ENCODE measurements at places on chromosomes 1 and 21. TPM values are rescaled to one million over a fixed set of nuclear protein-coding genes. Genes with fewer than 3 reads are reported as not detected.

DNA sequence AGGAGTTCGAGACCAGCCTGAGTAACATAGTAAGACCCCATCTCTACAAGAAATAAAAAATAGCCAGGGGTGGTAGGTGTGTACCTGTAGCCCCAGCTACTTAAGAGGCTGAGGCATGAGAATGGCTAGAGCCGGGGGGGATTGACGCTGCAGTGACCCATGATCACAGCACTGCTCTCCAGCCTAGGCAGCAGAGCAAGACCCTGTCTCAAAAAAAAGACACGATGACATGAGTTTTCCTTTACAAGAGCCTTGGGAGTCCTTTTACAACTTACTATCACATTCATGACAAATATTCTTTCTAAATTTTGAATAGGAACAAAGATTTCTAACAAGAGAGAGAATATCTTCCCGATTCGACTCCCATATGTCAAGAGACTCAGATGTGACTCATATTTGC lies 3.3 kb upstream of the BRWD1 start:
- DNase-seq, result no peak

GRCh38 chr1:64856553-64856952 lies 109.8 kb downstream of the JAK1 start:
- no peak for DNase-seq

DNA sequence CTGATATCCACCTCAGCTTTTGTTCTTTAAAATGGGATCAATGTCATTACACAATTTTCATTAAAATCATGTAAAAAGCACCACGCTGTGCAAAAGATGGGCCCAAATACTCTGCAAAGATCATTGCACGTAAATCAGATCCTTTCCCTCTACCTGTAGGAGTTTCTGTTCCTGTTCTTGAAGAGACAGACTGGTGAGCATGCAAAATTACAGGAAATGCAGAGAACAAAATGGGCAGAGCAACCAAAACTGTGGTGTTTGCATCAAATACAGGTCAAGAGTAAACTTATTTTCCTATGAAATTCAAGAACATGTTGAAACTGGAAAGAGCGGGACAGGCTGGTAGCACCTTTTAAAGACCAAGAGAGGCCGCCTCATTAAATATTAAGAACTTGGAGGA lies 294.9 kb upstream of the ADGRL2 start:
- no peak for DNase-seq

Gene NES
- not detected for total RNA-seq

Gene PSEN2
- 13.5 TPM for total RNA-seq

Gene A3GALT2
- not detected for total RNA-seq

Gene AK5
- 0.39 TPM for total RNA-seq

Gene JMJD4
- 37.5 TPM for total RNA-seq

Gene NBPF4
- not detected for total RNA-seq
